ENCODE measurements at places on chromosomes 16 and 17.

DNA sequence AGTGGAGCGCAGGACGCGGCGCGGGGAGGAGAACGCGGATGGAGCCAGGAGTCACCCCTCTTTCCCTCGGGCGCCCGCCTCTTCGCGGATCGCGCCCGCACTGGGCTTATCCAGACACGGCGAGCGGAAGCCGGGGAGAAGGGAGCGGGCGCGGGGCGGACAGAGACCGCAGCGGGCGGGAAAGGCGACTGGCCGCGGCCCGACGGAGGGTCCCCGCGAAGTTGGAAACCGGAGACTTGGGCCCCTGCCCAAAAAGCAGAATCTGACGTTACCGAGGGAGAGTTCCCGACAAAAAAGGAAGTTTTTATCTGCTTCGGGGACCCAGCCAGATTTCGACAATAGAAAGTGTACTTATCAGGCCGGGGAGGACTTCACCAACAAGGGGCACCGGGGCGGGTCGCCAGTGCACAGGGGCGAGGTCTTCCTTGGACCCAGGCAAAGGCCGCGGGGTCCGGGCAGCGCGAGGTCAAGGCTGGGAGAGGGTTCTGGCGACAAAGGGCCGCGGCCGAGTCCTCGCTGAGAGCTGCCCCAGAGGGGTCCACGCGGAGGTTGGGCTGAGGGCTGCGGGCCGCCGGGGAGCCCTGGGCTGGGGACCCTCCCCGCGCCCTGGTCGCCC lies 519 bp downstream of the ST6GALNAC2 start:
- no peak for DNase-seq

DNA sequence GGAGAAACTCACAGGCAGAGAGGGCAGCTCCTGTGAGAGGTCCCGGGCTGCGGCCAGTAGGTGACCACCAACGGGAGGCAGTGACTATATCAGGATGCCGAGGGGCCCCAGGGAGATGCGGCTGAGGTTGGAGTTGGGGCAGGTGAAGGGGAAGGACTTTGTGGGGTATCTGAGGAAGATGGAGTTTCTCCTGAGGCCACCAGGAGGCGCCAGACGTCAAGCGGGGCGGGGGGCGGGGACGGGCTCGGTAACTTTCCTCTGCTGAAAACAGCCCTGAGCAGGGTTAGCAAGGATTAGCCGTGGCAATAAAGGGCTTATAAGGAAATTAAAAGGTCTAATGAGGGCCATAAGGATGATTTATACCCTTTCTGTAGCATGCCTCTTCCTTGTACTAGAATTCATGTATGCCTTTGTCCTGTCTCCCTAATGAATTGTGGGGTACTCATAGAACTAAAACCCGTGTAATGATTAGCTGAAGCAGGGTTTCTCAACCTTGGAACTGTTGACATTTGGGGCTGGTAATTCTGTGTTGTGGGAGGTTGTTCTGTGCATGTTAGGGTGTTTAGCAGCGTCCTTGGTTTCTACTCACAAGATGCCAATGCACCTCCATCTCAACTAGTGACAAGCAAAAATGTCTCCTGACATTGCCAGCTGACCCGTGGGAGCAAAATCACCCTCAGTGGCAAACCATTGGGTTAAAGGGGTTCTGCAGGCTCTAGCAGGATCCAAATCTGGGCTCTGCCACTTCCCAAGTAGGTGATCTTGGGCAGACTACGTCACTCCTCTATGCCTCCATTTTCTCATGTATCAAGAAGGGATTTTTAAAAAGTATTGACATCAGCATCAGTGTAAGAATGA lies 74.8 kb upstream of the GRIN2A start:
- DNase-seq, result peak; percentile 62

GRCh38 chr17:73585583-73585982 lies 58.7 kb downstream of the SDK2 start:
- DNase-seq, result no peak

GRCh38 chr16:89584768-89585549 lies 9.4 kb downstream of the CPNE7 start:
- DNase-seq, result no peak

- DNase-seq, result no peak
Observed at GRCh38 chr17:40419559-40420331, 2.0 kb upstream of the TOP2A start.

DNA sequence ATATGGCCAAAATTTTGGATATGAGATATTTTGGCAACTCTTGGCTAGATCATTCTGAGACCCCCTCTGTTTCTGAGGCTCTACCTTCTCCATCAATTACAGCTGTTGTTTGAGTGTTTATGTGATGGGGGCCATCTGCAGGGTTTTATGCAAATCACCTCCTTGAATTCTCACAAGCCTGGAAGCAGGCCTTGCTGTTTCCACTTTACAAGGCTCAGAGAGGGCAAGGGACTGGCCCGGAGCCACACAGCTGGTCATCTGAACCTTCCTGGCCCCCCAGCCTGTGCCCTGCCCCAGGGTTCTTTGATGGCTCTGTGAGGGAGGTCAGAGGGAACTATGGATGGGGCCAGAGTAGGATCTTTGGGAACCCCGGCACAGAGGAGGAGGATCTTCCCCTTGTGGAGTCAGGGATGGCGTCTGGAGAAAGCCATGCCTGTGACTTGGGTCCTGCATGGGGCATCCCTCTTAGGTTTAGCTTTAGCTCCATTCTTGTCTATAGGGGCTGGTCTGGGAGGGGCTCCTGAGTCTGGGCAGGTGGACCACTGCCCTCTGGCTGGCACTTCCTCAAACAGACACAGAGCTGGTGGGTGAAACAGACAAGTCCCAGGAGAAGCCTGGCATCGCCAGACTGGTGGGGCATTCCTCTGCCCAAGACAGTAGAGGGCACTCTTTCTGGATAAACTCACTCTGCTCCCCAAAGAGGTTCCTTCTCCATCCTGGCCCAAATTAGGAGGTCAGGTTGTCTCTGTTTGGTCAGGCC lies 26.2 kb downstream of the IL21R start:
- no peak for DNase-seq

- DNase-seq, result no peak
Observed at GRCh38 chr17:65644545-65644944, 83.1 kb upstream of the AXIN2 start.

DNA sequence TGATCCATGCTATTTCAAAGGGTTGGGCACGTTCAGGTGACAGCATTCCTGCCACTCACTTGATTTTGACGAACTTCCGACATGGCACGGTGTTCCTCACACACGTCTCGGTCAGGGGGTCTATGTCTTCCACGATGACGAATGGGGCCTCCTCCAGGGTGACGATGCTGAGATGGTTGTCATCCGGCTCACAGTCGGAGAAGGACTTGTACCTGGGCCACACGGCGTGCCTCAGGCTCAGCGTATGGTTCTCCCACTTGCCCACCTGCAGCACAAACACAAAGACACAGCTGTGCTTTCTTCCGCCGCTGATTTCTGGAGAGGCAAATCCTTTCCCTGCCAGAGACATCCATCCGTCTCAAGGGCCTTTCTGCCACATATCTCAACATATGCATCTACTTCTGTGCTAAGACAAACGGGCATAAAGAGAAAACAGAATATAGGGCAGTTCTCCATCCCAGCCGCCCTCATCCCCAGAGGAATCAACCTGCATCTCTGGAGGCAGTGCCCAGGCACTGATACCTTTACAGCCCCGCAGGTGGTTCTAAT lies 332.5 kb downstream of the GRIN2A start:
- no peak for DNase-seq

- DNase-seq, result no peak
Observed at GRCh38 chr17:28944343-28944742, 7.0 kb downstream of the PHF12 start.

DNA sequence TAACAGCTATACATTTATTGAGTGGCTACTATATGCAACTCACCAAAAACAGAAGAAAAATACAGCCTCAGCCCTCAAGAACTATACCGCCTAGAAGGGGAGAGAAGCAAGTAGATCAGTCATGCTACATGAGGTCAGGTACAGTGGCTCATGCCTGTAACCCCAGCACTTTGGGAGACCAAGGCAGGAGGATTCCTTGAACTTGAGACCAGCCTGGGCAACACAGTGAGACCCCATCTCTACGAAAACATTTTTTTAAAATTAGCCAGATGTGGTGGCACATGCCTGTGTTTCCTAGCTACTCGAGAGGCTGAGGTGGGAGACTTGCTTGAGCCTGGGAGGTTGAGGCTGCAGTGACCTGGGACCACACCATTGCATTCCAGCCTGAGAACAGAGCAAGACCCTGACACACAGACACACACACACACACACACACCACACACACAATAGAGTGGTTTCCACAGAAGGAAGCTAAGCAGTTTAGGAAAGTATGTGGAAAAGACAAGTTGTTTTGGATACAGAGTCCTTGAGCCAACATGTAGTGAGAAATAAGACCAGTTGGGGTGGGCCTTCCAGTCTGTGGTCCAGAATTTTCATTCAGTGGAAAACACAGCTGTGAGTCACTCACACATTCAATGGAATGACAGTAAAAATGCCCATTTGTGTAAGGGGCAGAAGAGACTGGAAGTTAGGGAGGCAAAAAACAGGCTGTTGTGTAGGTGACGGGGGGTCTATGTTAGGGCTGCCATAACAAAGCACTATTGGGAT lies 10.7 kb upstream of the SNTB2 start:
- no peak for DNase-seq

GRCh38 chr16:21156767-21157467 lies 1.6 kb upstream of the LDAF1 start:
- peak; percentile 63 for DNase-seq

DNA sequence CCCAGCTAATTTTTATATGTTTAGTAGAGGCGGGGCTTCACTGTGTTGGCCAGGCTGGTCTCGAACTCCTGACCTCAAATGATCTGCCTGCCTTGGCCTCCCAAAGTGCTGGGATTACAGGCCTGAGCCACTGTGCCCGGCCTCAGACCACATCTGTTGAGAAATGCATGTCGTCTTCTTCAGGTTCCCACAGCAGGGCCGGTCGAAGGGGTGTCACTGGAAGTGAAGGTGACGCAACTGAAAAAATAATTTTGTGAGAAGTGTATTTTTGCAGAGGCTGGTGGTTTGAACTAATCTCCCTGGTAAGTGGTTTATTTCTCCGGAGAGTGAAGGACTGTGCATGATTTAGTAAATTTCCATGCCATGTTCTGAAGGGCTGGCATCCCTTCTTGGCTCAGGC lies 33.4 kb upstream of the IL34 start:
- DNase-seq, result no peak

- no peak for DNase-seq
Observed at GRCh38 chr17:66839616-66840015, 4.7 kb downstream of the CACNG5 start.

- peak; percentile 57 for DNase-seq
Observed at GRCh38 chr16:56013962-56014552, 138.9 kb upstream of the CES5A start.

- no peak for DNase-seq
Observed at GRCh38 chr17:82808006-82808405, 31.8 kb downstream of the ZNF750 start.

DNA sequence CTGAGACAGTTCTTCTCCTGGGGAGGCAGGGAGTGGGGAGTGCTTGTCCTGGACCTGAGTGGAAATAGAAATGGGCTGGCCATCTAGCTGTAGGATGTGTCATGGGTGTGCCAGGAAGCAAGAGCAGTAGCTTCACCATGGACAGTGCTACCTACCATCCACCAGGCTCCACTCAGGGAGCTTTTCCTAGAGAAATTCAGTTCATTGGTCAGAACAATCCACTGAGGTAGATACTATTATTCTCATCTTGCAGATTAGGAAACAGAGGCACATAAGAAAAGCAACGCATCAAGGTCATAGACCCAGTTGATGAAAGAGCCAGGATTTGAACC lies 372.0 kb downstream of the SLC39A11 start:
- no peak for DNase-seq

- DNase-seq, result no peak
Observed at GRCh38 chr17:77736721-77737120, 221.8 kb upstream of the TNRC6C start.

DNA sequence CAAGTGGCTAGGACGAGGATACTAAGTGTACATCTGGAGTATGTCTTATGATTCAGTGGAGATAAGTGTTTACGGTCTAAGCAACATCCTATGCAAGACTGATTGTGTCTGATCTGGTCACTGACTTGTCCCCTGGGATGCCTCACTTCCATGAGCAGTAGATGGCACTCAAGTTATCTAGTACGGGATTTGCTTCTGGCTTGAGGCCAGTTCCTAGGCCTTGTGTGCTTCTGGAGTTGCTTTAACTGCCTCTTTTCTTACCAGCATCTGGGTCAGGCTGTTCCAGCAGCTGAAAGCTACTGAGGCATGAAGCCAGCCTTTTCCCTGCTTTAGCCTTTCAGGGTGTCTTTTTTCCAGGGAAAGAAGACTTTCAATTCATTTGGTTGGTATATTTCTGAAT lies 23.0 kb downstream of the SUPT6H start:
- peak; percentile 37 for DNase-seq

DNA sequence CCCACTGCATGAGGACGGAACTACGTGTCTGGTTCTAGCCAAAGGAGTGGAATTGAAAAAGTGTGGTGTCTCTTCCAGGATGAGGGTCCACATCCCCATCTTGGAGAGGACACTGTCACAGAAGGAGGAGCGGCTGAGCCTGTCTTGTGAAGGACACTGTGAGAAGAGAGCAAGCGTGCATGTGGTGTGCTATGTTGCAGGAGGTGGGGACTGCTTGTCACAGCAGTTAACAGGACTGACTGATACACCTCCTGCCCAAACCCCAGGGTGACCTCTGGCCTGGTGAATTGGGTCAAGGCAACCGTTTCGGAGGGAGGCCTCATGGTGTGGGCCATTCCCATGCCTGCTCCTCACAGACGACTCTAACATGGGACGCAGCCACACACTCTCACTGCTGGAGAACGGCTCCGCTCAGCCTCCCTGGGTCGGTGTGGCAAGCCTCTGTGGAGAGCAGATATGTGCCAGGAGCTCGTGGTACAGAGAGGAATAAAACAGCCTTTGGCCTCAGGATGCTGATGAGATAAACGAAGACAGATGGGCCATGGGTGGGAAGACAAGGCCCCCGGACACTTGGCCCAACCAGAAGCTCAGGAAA lies 56.4 kb upstream of the RBFOX3 start:
- no peak for DNase-seq

DNA sequence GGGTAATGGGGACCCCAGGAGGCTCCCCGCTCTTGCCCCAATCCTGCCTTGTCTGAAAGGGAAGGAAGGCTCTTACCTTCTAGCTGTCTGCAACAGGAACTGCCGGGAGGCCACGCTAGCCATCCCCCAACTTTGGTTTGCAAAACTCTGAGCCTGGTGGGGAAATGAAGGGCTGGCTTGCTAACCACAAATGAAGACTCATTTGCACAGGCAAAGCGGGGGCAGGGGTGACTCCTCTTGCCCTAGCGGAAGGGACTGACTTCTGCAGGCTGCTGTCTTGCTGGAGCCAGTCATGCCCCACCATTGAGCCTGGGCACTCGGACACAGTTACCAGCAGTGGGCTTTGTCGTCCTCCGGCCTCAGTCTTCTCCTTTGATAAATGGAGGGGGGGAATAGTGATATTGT lies 52.6 kb downstream of the PLCG2 start:
- DNase-seq, result peak; percentile 95

GRCh38 chr17:33164169-33164881 lies 128.8 kb downstream of the ASIC2 start:
- DNase-seq, result no peak

All from OCI-M1 (cell line).